ENCODE measurements at places on chromosomes 2 and 18. TPM values are rescaled to one million over a fixed set of nuclear protein-coding genes. Genes with fewer than 3 reads are reported as not detected.

GRCh38 chr18:58432050-58432727 is 196.7 kb downstream of the ALPK2 start:
- no peak overlapping the region for H3K27ac ChIP-seq
- no peak for DNase-seq
- no peaks in the 10 kb centered on the region for H3K36me3 ChIP-seq
- H3K4me1 ChIP-seq, result no peaks in the 10 kb centered on the region
- H3K4me3 ChIP-seq, result no peak overlapping the region
- no peaks in the 10 kb centered on the region for H3K27me3 ChIP-seq

DNA sequence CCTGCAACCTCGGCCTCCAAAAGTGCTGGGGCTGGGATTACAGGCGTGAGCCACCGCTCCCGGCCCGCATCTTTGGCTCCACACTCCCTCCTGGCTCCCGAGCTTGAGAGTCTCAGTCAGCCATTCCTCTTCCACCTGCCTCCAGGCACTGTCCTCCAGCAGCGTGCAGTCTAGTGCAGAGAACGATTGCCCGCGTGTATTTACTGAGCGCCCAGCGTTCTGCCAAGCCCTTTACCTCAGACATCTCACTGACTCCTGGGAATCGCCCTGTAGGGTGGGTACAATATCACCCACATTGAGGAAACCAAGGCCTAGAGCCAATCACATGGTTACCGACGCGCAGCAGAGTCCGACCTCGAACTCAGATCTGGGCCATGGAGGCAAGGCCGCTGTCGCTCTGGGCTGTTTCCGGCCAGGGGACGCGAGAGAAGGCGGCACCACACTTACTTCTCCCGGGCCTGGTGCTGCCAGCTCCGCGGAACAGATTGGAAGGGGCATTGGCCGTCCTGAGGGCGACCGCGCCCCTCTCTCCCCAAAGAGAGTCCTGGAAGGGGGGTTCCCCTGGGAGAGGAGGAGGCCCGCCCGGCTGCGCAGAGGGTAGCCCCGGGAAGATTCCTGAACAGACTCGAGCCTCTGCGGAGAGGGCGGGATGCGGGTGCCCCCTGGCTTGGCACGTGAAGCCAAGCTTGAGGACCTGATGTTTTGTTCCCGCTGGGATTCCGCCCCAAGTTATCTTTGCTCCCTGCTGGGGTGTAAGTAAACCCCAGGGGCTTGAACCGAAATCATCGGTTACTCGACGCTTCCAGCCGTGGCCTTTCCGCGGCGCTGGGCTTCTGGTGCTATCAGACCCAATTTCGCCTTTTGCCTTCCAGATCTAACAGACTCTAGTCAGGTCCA is 5.2 kb upstream of the DLX2 start:
- no peak overlapping the region for H3K27ac ChIP-seq
- H3K4me3 ChIP-seq, result no peak overlapping the region

- H3K27me3 ChIP-seq, result no peaks in the 10 kb centered on the region
- H3K4me3 ChIP-seq, result no peak overlapping the region
- no peak for DNase-seq
- no peaks in the 10 kb centered on the region for H3K36me3 ChIP-seq
- H3K4me1 ChIP-seq, result no peaks in the 10 kb centered on the region
- H3K27ac ChIP-seq, result no peak overlapping the region
Observed at GRCh38 chr2:60644951-60645350, 91.5 kb upstream of the BCL11A start.

Gene TEX51
- polyA plus RNA-seq, result not detected

- no peaks in the 10 kb centered on the region for H3K36me3 ChIP-seq
- DNase-seq, result no peak
- H3K4me1 ChIP-seq, result peaks cover 3% of the 10 kb centered on the region
- no peak overlapping the region for H3K4me3 ChIP-seq
- no peaks in the 10 kb centered on the region for H3K27me3 ChIP-seq
Observed at GRCh38 chr2:41933585-41934320, 114.1 kb upstream of the PKDCC start.

- H3K27me3 ChIP-seq, result no peaks in the 10 kb centered on the region
- H3K4me3 ChIP-seq, result no peak overlapping the region
- H3K27ac ChIP-seq, result no peak overlapping the region
- no peaks in the 10 kb centered on the region for H3K4me1 ChIP-seq
- no peaks in the 10 kb centered on the region for H3K36me3 ChIP-seq
- no peak for DNase-seq
Observed at GRCh38 chr2:121608367-121608766, 40.9 kb downstream of the CLASP1 start.

GRCh38 chr2:70087702-70088597 is 673 bp downstream of the PCBP1 start:
- H3K27ac ChIP-seq, result peak overlapping the region; percentile 89

GRCh38 chr2:32453242-32454062 is 96.6 kb downstream of the BIRC6 start:
- no peak overlapping the region for H3K4me3 ChIP-seq
- H3K36me3 ChIP-seq, result no peaks in the 10 kb centered on the region
- no peak overlapping the region for H3K27ac ChIP-seq
- no peaks in the 10 kb centered on the region for H3K27me3 ChIP-seq

GRCh38 chr18:76432970-76433767 is 61.9 kb downstream of the ZNF516 start:
- H3K4me1 ChIP-seq, result no peaks in the 10 kb centered on the region
- H3K36me3 ChIP-seq, result no peaks in the 10 kb centered on the region
- H3K4me3 ChIP-seq, result no peak overlapping the region
- H3K27me3 ChIP-seq, result no peaks in the 10 kb centered on the region
- no peak for DNase-seq

Gene KIF5C
- polyA plus RNA-seq, result 1.5 TPM

All from aorta (tissue), 5 donors.